Fibroblast of villous mesenchyme (primary cell): ENCODE measurements at places on chromosomes 5 and 9. TPM values are rescaled to one million over a fixed set of nuclear protein-coding genes. Genes with fewer than 3 reads are reported as not detected.

The PKD2L2 gene
- total RNA-seq, result not detected in 2 replicates

The ZNF354C gene
- total RNA-seq, result 6.8 and 9.1 TPM in 2 replicates

The JAKMIP2 gene
- 3.2 and 3.5 TPM in 2 replicates for total RNA-seq

The HNRNPH1 gene
- 474 and 562 TPM in 2 replicates for total RNA-seq

The TRIM36 gene
- 0.97 and 2.2 TPM in 2 replicates for total RNA-seq

The CCDC187 gene
- total RNA-seq, result under 0.01 TPM in 2 replicates

The SLC6A7 gene
- total RNA-seq, result under 0.01 TPM in 2 replicates

The CARD9 gene
- 14.7 and 20.0 TPM in 2 replicates for total RNA-seq

The ARL15 gene
- total RNA-seq, result 28.1 and 35.8 TPM in 2 replicates

The PIP5K1B gene
- under 0.01 TPM in 2 replicates for total RNA-seq

The SLC25A2 gene
- under 0.01 and 0.64 TPM in 2 replicates for total RNA-seq
